ENCODE measurements at places on chromosomes 6 and 20.

- DNase-seq: no peak
Measured at GRCh38 chr6:14477559-14477958, 360.0 kb downstream of the CD83 start.

DNA sequence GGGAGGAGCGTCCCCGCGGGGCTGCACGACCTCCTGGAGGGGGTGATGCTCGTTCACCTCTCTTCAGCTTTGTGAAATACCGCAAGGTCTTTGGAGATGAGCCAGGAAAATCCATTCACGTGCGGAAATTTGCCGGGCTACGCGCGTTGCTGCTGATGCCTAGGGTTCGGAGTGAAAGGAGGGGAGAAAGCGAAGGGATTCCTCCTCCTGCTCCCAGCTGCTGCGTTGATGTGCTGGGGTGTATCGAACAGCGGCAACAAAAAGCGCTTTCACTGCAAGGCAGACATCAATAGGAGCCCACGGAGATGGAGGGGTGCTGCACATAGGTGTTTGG lies 391 bp upstream of the B3GAT2 start:
- no peak for DNase-seq

DNA sequence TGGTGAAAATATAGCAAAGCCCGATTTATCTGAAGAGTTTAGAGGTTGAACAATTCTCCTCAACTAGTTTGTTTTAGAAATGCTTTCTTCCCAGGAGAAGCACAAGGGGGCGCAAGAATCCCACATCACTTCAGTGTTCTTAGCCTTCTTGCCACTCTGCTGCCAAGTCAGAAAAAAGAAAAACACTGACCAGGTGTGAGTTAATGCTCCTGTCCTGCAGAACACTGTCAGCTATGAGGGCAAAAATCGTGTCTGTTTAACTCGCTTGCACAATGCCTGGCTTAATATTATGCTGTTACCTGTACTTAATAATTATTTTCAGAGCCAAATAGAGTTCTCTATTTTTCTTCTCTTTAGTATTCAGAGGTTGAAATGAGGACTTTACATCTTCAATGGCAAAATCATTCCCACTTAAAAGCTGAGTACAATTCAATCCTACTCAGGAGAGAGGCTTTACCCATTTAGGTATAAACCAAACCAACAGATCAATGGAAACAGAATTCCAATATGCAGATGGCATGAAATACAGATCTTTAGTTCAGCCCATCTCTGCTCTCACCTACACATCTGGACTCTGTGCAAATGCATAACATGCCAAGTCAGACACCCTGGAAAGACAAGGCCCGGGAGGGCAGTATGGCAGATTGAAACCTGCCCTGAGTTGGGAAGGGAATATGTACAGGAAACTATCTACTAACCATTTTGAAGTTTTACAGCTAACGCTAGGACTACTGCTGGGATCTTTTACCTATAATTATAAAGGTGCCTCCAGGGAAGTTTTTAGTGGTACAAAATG lies 71.4 kb upstream of the TULP1 start:
- DNase-seq: peak; percentile 67

GRCh38 chr6:41074692-41075436 lies 2.1 kb downstream of the NFYA start:
- DNase-seq: no peak

- DNase-seq: no peak
Measured at GRCh38 chr6:27862396-27863066, 49.7 kb downstream of the OR2B2 start.

- no peak for DNase-seq
Measured at GRCh38 chr20:37007898-37008649, 56.6 kb upstream of the SAMHD1 start.

GRCh38 chr6:26286168-26286877 lies 78.7 kb upstream of the BTN3A2 start:
- peak; percentile 74 for DNase-seq

DNA sequence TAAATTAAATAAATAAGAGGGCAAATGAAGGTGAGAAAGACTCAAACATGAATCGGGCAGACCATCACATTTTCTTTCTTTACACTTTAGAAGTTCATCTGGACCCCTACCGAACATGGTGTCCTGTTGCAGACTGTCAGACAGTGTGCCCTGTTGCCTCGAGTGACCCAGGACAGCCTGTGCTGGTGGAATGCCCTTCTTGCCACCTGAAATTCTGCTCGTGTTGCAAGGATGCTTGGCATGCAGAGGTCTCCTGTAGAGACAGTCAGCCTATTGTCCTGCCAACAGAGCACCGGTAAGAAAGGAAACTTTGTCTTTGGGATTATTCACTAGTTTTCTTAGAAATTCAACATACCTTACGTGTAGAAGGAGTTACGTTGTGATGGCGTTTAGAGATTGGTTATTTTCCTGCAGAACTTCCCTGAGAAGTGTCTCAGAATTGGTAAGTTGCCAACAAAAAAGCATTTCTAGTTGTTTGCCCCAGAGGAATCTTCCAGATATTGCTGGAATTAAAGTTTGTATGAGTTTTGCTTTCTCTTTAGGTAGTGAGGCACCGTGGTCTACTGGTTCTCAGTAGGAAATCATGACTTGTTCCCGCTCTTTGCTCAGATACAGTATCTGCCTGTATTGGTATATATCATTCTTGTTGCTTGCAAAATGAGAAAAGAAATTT lies 70.1 kb downstream of the RNF144B start:
- DNase-seq: no peak

- DNase-seq: no peak
Measured at GRCh38 chr20:41287327-41287726, 30.2 kb downstream of the ZHX3 start.

DNA sequence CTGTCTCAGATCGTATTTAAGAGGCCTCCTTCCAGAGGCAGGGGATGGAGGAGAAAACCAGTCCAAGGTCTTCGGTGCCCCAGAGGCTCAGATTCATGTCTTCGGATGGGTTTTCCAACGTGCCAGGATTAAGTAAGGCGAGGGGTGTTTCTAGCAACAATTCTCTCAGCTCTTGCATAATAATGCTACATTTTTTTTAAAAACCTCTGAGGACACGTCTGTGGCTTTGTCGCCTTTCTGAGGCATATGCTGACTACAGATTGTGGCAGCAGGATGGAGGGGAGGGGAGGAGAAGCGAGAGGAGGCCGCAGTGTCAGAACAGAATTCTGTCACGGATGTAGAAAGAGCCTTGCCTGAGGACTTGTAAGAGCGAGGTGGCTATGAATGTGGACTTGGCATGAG lies 17.7 kb upstream of the CCDC167 start:
- no peak for DNase-seq

DNA sequence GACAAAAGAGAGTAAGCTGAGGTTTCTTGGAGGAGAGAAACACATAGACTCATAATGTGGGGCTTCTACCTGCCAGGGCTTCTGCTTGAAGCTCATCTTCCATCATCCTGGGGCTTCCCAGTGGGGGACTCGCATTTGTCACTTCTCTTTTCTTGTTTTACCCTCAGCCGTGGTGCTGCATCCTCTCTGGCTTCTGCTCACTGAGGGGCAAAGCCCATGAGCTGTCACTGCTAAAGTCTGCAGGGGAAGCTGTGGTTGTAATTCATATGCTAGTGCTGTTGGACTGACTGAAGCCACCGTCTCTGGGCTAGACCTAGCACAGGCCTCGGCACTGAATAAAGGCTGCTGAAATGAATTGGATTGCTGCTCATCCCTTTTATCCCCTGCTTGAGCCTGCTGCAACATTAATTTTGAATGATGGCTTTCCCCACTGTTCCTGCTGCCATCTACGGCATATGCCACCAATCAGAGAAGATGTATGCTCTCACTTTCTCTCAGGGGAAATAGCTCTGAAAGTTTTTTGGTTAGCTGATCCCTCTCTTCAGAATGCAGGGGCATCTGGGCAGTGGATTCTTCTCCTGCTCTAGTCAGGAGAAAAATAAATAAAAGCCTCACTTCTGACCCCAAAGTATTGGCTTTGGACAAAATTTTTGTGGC lies 568.4 kb upstream of the MAP3K7 start:
- no peak for DNase-seq

DNA sequence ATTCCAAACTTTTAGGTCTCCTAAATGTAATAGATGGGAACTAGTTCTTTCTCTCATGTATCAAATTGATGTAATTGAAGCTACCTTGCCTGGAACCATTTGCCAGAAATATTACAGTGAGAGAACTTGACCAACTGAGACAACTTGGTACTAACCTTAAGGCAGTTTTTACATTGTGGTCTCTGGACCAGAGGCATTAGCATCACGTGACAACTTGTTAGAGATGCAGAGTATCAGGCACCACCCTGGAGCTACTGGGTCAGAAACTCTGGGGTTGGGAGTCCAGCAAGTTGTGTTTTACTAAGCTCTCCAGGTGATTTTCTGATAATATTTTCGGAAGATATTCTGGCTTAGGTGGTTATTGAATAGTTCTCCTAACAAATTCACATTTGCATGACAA lies 982.1 kb upstream of the SLC35B3 start:
- no peak for DNase-seq

DNA sequence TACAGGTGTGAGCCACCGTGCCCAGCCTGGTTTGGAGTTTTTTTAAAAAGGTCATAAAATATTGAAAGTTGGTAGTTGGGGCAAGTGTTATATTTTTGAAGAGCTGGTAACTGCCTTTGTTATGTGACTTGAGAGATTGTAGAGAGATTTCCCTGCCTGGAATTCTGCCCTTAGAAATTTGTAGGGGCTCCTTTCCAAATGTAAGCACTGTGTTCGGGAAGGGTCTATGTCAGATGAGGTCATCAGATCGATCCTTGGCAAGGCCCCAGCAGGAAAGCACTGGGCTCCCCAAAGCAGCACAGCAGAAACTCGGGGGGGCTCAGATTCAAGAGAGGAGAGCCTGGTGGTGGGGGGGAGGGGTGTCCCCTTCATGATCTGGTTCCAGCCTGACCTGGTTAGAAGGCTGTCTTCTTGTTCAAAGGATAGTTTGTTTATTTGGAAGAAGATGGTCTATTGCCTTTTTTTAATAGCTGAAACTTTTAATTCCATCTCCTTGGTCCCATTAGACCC lies 220.2 kb downstream of the UST start:
- DNase-seq: no peak

- peak; percentile 4 for DNase-seq
Measured at GRCh38 chr6:148700741-148701311, 46.0 kb upstream of the UST start.

GRCh38 chr20:64220891-64221527 lies 34.5 kb upstream of the PCMTD2 start:
- no peak for DNase-seq

- DNase-seq: peak; percentile 25
Measured at GRCh38 chr20:6265204-6265904, 142.5 kb upstream of the FERMT1 start.

- no peak for DNase-seq
Measured at GRCh38 chr6:137967689-137968454, 100.8 kb downstream of the TNFAIP3 start.

GRCh38 chr20:3452690-3453089 lies 18.1 kb upstream of the ATRN start:
- DNase-seq: no peak

DNA sequence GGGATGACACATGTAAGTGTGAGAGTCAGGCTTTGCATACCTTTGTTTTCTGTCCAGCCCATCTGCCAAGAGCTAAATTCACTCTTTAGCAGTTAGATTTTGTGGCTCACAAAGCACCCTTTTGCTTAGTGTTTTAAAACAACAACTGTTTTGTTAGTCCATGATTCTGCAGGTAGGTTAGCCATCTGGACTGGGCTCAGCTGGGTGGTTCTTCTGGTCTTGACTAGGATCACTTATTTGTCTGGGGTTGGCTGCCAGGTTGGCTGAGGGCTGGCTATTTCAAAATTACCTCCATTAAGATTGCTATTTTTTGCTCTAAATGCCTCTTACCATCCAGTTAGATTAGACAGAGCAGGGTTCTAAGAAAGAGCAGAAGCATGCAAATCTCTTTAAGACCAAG lies 489.3 kb downstream of the BTBD3 start:
- no peak for DNase-seq

DNA sequence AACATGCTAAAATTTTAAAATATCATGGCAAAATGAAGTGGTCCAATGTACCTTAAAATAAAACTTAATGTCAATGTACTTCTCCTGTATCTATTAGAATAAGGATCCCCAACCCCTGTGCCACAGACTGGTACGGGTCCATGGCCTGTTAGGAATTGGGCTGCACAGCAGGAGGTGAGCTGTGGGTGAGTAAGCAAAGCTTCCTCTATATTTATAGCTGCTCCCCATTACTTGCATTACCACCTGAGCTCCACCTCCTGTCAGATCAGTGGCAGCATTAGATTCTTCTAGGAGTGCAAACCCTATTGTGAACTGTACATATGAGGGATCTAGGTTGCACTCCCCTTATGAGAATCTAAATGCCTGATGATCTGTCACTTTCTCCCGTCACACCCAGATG lies 86.0 kb downstream of the SLC16A10 start:
- no peak for DNase-seq

GRCh38 chr6:118810420-118811027 lies 83.4 kb upstream of the ASF1A start:
- no peak for DNase-seq

- no peak for DNase-seq
Measured at GRCh38 chr6:91940801-91941200, 1353.9 kb upstream of the MAP3K7 start.

DNA sequence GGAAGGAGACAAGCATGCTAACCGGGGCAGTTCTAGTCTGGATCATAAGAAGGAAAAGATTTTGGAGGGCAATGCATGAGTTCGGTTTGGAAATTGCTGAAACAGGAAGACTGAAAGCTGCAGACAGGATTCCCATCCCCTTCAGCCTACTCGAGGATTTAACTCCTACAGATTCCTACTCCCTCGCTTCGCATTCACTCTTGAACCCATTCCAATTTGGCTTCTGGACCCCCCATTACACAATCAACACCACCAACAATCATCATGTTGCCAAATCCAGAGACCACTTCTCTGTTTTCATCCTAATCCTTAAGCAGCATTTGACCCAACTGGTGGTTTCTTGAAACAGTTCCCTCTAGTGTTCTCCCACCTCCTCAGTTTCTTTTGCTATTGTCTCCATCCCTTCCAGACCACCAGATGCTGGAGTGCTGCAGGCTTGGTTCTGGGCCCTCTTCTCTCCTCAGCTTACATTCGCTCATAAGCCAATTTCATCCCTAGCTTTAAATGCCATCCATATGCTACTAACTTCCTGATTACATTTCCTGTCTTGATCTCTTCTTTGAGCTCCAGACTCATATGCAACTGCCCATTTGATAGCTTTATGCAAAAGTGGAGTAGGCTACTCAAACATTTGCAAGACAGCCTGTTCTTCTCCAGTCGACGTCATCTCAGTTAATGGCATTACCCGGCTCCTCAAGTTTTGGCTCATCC lies 66.5 kb downstream of the DTNBP1 start:
- DNase-seq: no peak

Measured in NCI-H1105 (cell line).